ENCODE measurements at places on chromosomes 5 and 9. TPM values are rescaled to one million over a fixed set of nuclear protein-coding genes. Genes with fewer than 3 reads are reported as not detected.

DNA sequence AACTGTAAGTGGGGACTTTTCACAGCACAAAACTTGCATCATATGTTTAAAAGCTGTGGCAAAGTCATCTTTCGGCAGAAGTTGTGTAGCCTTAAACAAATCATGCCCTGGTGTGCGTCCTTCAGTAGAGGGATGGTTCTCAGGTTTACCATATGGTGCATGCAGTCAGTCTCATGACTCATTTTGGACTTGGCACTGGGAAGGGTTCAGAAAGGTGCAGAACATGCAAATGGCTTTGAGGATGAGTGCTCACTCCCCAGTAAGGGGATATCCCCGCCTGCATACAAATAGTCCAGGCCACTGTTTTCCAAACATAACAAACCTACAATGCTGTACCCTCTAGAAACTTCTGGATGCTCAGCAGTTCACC is 260.3 kb downstream of the NDUFS4 start:
- DNase-seq, result peak; percentile 20

GRCh38 chr5:36305571-36306326 is 4.0 kb upstream of the RANBP3L start:
- peak; percentile 28 for DNase-seq

The C6 gene
- not detected for total RNA-seq

The LAMC3 gene
- total RNA-seq, result not detected

- no peak for DNase-seq
These were observed 15.0 kb downstream of the TLX3 start for GRCh38 chr5:171323806-171324632.

GRCh38 chr5:142087920-142088679 is 20.5 kb upstream of the NDFIP1 start:
- no peak for DNase-seq

- no peak for DNase-seq
These were observed 40.2 kb upstream of the TRIM32 start for GRCh38 chr9:116646661-116647514.

DNA sequence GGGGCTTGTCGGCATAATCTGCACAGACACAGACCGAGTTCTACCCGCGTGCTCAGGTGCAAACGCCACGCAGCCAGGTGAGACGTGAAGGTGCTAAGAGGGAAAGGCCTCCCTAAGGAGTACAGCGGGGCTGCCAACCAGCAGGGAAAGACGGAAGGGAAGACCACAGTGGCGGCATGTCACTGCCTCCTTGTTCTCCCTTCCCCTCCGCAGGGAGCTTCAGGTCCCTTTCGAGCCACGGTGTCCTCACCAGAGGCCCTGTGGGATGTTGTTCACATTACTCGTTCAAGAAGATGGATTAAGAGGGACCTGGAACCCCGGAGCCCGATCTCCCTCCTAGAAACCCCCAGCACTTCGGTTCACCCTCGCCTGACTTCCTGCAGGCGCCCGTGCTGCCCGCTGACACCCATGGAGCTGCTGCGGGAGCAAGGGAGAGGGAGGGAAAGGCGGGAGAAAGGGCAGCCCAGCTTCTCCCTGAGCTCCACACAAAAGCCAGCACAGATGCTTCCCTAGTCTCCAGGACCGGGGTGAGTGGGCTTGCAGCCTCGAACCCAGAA is 686 bp downstream of the BRD9 start:
- DNase-seq, result peak; percentile 20

The C5orf63 gene
- total RNA-seq, result 4.2 TPM

The GPR150 gene
- not detected for total RNA-seq

The IL31RA gene
- 3.4 TPM for total RNA-seq

DNA sequence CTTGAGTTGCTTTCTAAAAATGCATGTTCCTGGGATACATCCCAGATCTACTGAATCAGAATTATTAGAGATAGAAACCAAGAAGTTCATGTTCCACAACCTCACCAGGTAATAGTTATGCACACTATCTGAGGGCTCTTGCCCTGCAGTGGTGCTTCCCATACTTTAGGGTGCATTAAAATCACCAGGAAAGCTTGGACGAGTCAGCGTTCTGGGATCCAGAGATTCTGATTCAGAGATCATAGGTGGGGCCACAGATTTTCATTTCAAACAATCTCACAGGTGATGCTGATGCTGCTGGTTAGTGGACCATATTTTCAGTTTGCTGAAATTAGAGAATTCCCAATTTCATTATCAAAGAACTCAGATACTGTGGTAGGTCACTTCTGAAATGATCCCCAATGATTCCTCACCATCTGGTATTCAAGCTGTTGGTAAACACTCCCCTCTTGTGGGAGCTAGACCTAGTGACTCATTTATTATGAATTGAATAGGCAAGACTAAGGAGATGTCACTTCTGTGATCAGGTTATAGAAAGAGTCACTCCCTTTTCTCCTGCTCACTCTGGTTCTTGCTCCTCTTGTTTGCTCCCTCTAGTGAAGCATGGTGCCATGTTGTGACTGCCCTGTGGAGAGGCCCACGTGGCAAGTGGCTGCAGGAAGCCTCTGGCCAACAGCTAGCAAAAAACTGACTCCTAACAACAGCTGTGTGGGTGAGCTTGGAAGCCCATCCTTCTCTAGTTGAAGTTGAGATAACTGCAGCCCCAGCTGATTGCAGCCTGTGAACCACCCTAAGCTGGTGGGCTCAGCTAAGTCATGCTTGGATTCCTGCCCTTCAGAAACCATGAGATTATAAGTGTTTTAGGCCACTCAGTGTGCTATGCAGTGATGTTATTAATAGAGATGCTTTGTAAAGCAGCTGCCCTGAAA is 59.8 kb downstream of the SH3TC2 start:
- DNase-seq, result peak; percentile 77

The TMEM161B gene
- total RNA-seq, result 10.7 TPM

- DNase-seq, result no peak
These were observed 81.7 kb downstream of the GNAQ start for GRCh38 chr9:77949751-77950436.

The TXNDC8 gene
- total RNA-seq, result not detected

GRCh38 chr5:608429-609370 is 3.4 kb upstream of the CEP72 start:
- DNase-seq, result no peak

GRCh38 chr5:138282920-138283742 is 8.7 kb upstream of the GFRA3 start:
- DNase-seq, result peak; percentile 24

GRCh38 chr9:126290871-126291270 is 35.8 kb upstream of the MVB12B start:
- no peak for DNase-seq

DNA sequence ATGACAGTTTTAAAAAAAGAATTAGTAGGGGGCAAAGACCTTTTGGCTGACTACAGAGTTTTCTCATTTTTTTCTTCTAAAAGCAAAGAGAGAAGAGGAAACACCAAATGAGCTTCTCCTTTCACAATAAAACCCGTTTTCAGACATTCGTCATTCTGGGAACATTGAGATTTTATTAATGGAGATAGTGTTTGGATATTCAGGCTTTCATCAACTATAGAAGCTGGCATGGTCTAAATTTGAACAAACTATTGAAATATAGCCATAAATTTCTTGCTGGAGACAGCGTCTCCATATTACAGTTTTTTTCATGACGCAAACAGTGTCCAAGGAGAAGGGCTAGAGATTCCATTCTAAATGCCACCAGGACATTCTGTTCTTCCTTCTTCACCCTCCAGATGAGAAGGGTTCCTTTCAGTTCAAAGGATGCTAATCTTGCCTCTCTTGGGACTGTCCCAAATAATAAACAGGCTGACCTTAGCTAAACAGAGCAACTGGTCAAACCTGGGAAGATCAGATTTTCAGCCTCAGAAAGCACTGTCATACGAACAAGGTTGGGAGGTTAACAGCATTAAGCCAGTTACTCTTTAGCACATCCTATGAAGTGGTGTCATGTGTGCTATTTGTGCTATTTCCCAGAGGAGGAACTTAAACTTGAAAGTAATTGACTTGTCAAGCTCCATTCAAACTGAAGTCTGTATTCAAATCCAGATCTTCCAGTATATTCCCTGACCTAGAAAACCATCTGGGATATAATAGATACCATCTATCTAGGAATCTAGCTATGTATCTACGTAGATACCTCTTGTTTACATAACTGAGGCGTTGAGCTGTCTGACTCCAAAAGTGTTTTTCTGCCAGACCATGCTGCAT is 125.6 kb downstream of the LPAR1 start:
- no peak for DNase-seq

DNA sequence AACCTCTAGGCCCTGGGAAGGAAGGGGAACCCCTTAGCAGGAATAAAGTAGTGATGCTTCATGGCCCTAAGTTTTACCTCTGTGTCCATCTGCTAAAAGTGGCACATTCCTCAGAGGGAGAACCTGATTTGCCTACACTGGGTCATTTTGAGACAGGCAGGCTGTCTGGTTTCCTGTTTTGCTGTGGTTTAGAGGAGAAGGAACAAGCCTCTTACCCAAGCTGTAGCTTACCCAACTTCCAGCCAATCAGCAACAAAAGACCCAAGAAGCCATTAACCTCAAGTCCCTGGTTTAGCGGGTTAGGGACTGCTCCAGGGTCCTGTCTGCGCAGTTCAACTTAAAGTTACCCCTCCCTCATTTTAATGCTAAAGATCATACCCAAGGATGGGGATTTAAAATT is 411.0 kb downstream of the MAT2B start:
- no peak for DNase-seq

The TTC16 gene
- total RNA-seq, result not detected

- DNase-seq, result no peak
These were observed 222.8 kb downstream of the SNCAIP start for GRCh38 chr5:122534829-122535228.

- DNase-seq, result peak; percentile 9
These were observed 26.2 kb downstream of the GPR21 start for GRCh38 chr9:123059472-123060220.

The PHYKPL gene
- total RNA-seq, result 11.4 TPM

The TMEM215 gene
- not detected for total RNA-seq

The RC3H2 gene
- total RNA-seq, result 39.4 TPM

DNA sequence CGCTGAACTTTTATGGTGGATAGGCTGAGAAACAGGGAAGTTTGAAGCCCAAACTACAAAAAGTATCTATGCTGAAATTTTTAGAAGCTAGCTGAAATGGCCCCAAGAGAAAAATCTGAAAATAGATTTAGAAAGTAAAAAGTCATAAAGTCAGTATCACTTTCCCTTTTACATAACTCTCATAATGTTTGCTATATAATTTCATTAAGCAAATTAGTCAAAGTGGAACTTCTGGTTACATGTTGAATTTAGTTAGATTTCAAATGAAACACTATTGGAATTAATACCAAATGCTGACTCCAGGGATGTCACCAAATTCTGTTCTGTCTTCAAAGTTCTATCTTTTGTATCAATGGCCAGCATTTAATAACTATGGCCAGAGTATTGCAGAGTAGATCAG is 126.9 kb downstream of the TTC39B start:
- no peak for DNase-seq
